Spinal cord (tissue), 10 donors: ENCODE measurements at places on chromosomes 2 and 18. TPM values are rescaled to one million over a fixed set of nuclear protein-coding genes. Genes with fewer than 3 reads are reported as not detected.

- no peak for DNase-seq
These were observed 68.5 kb downstream of the STPG4 start for GRCh38 chr2:47086571-47086970.

DNA sequence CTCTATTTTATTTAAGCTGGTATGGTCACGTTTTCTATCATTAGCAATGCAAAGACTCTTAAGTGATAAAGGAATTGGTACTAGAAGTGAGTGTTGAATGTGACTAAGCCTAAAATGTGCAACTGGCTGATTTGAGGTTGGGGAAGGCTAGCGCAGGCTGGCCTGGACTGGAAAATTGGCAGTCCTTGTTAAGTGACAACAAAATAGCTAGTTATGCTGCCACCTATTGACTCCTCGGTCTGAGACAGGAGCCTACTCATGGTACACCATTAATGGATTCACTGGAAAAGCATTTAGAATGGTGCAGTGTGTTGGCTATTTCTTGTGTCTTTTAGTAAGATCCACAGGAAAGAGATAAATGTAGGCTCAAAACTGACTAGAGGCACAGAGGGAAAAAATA, 5.7 kb upstream of the WIPF1 start:
- peak; percentile 46 for DNase-seq

DNA sequence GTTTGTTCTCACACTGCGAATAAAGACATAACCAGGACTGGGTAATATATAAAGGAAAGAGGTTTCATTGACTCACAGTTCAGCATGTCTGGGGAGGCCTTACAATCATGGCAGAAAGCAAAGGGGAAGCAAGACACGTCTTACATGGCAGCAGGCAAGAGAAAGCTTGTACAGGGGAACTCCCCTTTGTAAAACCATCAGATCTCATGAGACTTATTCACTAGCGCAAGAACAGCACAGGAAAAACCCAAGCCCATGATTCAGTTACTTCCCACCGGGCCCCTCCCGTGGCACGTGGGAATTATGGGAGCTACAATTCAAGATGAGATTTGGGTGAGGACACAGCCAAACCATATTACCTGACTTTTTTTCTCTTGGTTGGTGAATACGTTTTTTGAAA, 51.3 kb downstream of the TMEM247 start:
- no peak for DNase-seq

- DNase-seq: peak; percentile 46
These were observed 204.1 kb upstream of the CYRIA start for GRCh38 chr2:16869711-16870110.

DNA sequence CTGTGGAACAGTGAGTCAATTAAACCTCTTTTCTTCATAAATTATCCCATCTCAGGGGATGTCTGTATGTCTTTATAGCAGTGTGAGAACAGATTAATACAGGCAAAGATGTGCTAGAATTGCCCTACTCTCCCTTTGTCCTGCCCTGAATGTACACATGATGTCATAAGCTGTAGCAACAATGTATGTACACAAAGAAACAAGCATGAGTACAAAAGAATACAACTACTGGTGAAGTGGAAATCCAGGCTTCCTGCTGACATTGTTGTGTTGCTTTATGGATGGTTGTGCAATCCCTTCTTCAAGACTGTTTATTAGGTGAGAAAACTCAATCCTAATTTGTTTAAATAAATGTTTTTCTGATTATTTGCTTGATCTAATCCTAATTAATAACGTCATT, 446.6 kb downstream of the DSC3 start:
- DNase-seq: no peak

ADAM23 gene
- total RNA-seq: 52.1 TPM
